Stimulated activated CD4-positive, alpha-beta T cell treated with anti-CD3 and anti-CD28 coated beads, Interleukin-1b, Interleukin-23, amount 100 ng/mL, for 24 hours (primary cell): ENCODE measurements at places on chromosomes 12 and 14.

DNA sequence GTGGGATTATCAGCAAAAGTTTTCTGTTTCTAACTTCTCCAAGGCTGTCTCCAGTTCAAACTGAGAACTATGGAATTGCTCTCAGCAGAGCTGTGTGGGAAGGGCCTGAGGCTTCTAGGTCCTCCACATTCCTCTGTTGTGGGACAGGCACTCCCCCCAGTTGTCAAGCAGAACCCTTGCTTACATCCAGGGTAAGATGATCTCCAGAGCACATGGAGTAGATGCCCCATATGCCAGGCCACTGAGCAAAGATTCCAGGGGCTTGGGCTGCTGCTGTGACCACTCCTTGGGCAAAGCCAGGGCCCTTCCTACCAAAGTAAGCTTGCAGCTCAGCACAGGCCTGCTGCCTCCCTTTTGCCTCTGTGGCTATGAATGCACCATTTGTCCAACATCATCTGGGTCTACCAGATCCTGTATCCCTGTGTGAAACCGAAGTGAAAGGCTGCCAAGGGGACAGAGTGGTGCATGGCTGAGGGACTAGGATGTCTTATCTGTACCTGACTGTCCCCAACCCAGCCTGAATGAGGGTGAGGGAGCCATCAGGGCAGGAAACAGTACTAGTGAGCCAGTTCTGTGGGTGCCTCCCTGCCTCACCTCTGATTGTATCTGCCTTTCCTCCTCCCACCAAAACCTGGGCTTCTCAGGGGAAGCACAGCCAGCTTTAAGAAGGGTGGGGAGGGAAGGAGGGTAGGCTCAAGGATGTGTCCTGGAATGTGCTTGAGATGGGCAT lies 13.1 kb upstream of the ESPL1 start:
- no peak for DNase-seq

GRCh38 chr14:44854114-44854513 lies 107.6 kb downstream of the KLHL28 start:
- DNase-seq, result no peak

- no peak for DNase-seq
These were observed 10.9 kb downstream of the WASHC3 start for GRCh38 chr12:102050660-102051430.

DNA sequence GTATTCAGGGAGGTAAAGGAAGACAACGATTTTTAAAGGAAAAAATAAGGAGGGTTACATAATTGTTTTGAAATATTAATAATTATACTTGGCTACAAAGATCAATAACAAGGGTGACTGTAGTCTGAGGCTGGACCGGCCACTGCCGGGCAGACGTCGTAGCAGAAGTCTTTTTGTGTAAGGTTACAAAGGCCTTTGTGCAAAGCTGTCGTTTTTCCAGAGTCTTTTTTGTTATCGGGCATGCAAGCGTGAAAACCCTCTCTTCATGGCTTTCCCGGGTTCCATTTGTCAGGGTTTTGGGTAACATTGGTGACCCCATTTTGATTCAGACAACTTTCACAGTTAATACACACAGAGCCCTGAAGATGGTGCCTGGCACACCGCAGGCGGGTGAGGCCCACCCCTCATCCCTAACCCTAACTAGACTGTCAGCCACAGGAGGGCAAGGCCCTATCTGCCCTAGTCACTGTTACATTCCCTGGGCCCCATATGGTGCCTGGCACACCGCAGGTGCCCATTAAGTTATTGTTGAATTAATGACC lies 31.3 kb downstream of the RILPL1 start:
- DNase-seq, result no peak

DNA sequence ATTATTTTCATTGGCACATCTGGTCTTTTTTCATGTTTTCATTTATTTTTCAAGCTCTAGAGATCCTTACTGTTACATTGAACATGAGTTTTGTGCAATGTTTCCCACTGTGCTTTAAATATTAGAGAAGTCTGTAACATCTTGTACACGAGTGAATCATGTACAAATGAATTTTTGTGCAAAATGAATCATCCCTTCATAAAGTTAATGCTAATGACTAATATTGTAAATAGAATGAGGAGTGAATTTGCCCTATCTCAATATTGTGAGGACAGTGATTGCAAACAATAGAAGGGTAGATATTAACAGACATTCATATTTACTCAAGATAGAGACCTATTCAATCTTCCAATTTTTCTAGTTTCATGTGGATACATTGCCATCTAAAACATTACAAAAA lies 463.3 kb upstream of the FOXG1 start:
- no peak for DNase-seq

- no peak for DNase-seq
These were observed 82.4 kb downstream of the NINJ2 start for GRCh38 chr12:580813-581212.

- DNase-seq, result no peak
These were observed 9.8 kb upstream of the C12orf42 start for GRCh38 chr12:103505371-103506236.

DNA sequence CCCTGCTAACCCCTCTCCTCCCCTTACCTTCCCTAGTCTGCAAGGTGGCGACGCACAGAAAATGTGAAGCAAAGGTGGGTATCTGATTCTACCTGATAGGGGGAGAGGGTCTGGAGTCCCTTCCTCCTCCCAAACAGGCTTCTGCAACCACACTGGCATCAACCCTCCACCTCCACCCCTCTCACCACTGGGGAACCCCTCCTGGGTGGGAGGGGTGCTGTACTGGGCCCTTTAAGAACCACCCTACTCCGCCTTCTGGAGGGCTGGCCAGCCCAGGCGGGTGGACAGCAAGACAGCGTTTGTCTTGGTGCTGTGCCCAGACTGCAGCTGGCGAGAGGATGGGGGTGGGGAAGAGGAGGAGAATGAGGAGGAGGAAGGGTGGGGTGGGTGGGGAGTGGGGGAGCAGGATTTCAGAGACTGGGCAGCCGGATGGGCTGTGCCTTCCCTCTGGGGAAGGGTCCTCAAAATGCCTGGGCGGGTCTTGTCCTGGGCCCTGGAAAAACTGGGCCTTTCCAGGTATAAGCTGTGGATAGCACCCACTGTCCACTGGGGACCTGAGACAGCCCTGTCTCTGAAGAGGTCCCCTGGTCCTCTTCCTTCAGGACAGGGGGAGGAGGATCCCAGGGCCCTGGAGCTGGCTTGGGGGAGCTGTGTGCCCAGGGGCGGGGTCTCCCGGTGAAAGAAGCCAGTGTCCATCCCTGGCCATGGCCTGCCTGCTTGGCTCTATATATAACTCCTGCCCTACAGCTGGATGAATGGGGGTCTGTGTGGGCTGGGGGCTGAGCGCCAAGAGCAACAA lies 2.8 kb downstream of the TNS2 start:
- no peak for DNase-seq

DNA sequence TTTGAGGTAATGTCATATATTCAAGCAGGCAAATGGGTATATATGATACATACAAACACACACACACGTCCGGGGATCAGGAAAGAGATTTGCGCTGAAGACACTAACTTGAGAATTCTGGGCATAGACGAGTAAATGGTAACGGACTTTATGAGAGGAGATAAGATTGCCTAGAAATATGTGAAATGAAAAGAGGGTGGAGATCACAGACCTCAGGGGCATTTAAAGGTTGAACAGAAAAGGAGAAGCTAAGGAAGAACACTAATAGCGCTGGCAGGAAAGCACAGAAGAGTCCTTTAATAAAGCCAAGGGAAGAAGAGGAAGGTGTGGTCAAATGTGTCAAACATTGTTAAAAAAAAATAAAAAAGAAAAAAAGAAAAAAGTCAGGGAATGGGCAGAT lies 13.1 kb downstream of the CRY1 start:
- no peak for DNase-seq

DNA sequence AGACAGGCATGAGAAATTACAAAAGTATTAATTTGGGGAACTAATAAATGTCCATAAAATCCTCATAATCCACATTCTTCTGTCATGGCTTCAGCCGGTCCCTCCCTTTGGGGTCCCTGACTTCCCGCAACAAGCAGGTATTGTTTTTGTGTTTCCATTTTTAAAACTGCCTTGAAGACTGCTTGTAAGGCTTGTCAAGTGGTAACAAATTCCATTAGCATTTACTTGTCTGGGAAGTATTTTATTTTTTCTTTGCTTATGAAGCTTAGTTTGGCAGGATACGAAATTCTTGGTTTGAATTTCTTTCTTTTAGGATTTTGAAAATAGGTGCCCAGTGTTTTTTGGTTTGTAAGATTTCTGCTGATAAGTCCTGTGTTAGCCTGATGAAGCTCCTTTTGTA lies 65.3 kb upstream of the LRFN5 start:
- no peak for DNase-seq

- DNase-seq, result no peak
These were observed at the start of gene ENDOU for GRCh38 chr12:47725091-47725772. ENDOU (minus strand) TSS chr12:47725490; CDS start chr12:47725413, 77 bp downstream.

DNA sequence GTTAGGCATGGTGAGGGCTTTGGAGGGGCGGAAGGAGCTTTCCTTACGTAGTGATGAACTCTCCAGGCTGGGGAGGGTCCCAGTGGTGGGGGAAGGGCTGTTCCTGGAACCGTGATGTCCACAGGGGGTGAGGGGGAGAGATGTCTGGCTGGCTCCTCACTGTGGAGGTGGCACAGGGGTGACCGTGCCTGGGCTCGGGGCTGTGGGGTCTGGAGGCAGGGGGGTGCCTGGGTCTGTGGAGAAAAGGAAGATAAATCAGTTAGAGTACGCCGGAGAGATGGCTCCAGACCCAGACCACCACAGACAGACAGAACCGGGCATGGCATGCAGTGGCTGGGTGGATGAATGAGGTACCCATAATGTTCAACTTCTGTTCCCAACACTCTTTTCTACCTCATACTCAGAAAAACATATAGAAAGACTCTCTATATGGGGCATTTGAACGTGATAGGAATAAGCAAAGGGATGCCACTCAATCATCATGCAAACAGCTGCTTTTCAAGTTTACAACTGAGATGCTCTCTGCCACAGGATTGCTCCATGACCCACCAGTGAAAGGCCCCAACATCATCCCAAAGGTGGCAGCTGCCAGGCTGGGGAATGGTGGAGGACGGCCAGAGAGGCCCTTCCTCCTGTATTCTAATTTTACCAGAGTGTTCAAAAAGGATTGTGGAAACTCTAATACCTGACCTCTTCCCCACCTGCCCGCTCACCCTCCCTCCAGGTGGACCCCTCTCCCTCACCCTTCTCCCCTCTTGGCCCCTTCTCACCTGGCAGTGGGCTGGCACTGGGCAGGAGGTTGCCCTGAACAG lies 5.6 kb downstream of the MYL6 start:
- DNase-seq, result no peak

DNA sequence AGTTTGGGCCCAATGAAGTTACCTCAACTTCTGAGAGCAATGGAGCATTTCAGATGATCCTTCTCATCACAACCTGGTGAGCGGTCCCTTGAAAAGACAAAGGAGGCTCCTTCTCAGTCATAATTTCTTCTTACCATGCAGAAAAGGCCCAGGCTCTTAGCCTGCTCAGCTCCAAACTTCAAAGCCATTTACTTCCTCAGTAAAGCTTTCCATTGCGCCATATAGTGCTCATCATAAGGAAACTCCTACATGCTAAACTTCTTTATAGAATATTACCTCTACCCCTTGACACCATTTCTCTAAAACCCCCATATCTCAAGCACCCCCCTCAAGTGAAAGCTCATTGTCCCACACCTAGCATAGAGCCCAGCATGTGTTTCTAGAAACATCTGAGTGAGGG lies 127.1 kb downstream of the GTF2A1 start:
- no peak for DNase-seq

GRCh38 chr14:30610787-30611343 lies 11.3 kb upstream of the SCFD1 start:
- no peak for DNase-seq

- DNase-seq, result no peak
These were observed 87.0 kb downstream of the DAD1 start for GRCh38 chr14:22502007-22502406.

GRCh38 chr14:44944107-44944506 lies 17.6 kb downstream of the KLHL28 start:
- no peak for DNase-seq

DNA sequence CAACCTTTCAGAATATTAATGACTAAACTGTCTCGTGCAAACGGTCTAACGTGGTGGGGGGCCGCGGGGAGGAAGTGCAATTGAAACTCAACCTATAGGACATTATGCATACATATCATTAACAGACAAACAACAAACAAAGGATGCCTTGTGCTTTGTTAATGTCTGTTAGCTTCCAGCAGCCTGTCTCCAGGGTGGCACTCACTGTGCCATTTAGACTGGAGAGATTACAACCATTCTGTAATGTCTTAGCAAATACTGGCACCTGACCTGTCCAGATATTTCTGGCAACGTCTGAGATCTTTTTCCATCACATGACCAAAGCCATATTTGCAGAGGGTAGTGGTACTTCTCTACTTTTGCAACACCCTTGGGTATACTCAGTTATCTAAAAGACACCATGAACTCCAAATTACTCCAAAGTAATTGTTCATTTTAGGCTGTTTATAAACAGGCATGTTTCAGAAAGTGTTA lies 11.6 kb downstream of the BHLHE41 start:
- no peak for DNase-seq

- DNase-seq, result no peak
These were observed 8.3 kb downstream of the LAG3 start for GRCh38 chr12:6780573-6780972.

- no peak for DNase-seq
These were observed 918.7 kb downstream of the AACS start for GRCh38 chr12:125983784-125984500.

GRCh38 chr12:64791036-64791435 lies 31.8 kb upstream of the GNS start:
- DNase-seq, result no peak

- no peak for DNase-seq
These were observed 37.0 kb downstream of the CCDC91 start for GRCh38 chr12:28227251-28227650.

DNA sequence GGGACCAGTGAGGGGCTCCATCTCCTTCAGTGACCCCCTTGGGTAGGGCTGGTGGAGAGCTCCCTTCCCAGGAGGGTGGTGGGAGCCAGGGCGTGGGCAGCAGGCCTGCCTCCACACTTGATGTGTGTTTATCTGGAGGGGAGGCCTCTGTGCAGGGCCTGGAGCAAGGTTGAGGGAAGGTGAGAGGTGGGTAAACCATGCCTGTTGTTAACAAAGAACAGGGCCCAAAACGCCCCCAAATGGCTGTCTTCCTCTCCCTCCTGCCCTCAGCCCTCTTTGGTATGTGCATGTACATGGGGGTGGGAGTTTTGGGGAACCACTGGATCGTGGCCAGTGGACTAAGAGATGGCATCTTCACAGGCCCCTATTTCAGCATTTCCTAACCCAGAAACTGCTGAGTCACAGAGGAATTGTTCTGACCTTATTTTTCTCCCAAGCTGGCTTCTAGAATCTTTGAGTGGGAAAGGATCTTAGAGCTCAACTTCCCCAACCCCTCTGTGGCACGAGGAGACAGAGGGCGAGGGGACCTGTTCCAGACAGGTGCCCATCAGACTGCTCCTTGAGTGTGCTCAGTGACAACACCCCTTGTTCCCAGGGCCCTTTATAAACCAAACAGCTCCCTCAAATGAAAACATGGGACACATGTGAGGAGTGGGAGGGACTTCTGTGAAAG lies 3.6 kb downstream of the SLC48A1 start:
- no peak for DNase-seq

DNA sequence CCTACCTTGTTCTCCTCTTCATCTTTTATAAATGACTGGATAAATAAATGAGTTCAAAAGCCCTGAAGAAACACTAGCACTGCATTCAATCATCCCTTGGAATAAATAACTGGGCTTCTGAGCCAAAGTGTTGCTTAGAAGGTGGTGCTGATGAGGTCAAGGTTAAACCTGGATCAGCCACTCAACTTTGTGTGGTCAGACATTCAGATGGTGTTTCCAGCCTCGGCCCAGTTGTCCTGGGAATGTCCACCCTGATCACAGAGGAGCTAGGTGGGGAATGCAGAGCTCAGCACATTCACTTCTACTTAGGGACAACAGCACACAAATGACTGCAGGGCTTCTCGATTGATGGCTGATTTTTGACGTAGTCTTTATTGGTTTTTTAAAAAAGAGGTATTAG lies 88.7 kb downstream of the SLC8A3 start:
- no peak for DNase-seq
